ENCODE measurements at places on chromosomes 12 and 14. TPM values are rescaled to one million over a fixed set of nuclear protein-coding genes. Genes with fewer than 3 reads are reported as not detected.

The CCDC63 gene
- not detected for total RNA-seq

The AQP6 gene
- not detected for total RNA-seq

The RERG gene
- 0.88 TPM for total RNA-seq

The NTN4 gene
- total RNA-seq = 16.3 TPM

The ZNF705A gene
- not detected for total RNA-seq

The CISTR gene
- not detected for total RNA-seq

The OR4E2 gene
- total RNA-seq = not detected

The CNIH1 gene
- 120 TPM for total RNA-seq

The TEP1 gene
- 15.8 TPM for total RNA-seq

The RPS6KL1 gene
- 1.4 TPM for total RNA-seq

The IL25 gene
- total RNA-seq = not detected

The TMEM30B gene
- total RNA-seq = not detected

The CAPZA3 gene
- not detected for total RNA-seq

The GUCY2C gene
- total RNA-seq = not detected

The MYBPC1 gene
- total RNA-seq = not detected

The ANHX gene
- not detected for total RNA-seq

The BDKRB2 gene
- 85.5 TPM for total RNA-seq

The ANKS1B gene
- 0.86 TPM for total RNA-seq

The ZNF664 gene
- total RNA-seq = 40.2 TPM

The GATC gene
- total RNA-seq = 16.9 TPM

The CACNA2D4 gene
- total RNA-seq = 0.22 TPM

The GCH1 gene
- total RNA-seq = 1.4 TPM
